ENCODE measurements at places on chromosomes 5 and 9. TPM values are rescaled to one million over a fixed set of nuclear protein-coding genes. Genes with fewer than 3 reads are reported as not detected.

DNA sequence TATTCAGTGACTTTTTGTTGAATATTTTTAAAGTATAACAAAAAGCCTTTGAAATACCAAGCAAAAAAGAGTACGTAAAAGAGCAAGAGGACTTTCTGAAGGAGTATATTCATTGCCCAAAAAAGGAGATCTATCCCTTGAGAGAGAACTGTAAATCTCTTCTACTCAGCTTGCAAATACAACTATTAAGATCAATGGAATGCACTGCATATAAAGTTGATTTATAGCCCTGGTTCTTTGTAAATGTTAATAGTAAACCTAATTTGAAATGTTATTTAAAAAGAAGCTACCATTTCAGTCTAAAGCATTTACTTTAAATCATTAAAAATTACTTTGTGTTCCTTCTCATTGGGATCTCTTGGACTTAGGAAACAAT, 168.1 kb downstream of the PDE4D start:
- DNase-seq, result no peak

Gene REXO4
- 18.9 TPM for total RNA-seq

Gene DOCK8
- 33.9 TPM for total RNA-seq

- no peak for DNase-seq
Measured at GRCh38 chr5:128329386-128329939, 208.6 kb downstream of the FBN2 start.

Gene SPINK1
- 4.6 TPM for total RNA-seq

Data from adrenal gland (tissue), 19 donors.